Right hindlimb (tissue), 1 donor: ENCODE measurements at places on chromosomes 3 and 15.

DNA sequence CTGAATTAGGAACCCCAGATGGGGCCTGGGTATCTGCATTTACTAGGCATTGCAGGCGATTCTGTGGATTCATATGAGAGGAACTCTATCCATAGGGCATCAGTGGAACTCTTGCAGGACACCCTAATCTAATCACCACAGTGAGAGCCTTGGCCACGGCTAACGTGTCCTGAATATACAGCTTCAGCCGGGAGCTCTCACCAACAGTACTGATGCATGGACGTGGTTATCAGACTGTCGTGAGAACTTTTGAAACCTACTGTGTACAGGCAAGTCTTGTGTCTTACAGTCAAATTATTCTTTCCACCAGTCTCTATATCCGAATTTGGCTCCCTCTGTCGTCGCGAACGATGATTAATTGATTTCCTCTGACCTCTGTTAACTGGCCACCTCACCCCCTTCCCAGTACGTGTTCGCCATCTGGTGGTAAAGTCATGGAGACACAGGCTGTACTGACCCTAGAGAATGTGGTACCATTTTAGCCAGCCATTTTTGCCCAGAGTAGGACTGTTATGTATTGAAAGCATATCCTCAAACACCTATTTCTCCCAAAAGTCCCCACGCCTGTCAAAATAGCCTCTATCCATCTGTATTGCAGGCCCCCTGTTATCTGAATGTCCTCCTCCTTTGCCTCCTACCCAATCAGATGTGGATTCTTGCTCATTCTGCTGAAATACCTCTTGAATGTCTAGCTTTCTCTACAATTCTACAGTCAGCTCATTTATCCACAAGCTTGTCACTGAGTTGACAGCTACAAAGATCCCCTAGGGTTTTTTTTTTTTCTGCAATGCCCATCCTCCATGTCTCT is 39.7 kb downstream of the GLDN start:
- DNase-seq: peak; percentile 75

DNA sequence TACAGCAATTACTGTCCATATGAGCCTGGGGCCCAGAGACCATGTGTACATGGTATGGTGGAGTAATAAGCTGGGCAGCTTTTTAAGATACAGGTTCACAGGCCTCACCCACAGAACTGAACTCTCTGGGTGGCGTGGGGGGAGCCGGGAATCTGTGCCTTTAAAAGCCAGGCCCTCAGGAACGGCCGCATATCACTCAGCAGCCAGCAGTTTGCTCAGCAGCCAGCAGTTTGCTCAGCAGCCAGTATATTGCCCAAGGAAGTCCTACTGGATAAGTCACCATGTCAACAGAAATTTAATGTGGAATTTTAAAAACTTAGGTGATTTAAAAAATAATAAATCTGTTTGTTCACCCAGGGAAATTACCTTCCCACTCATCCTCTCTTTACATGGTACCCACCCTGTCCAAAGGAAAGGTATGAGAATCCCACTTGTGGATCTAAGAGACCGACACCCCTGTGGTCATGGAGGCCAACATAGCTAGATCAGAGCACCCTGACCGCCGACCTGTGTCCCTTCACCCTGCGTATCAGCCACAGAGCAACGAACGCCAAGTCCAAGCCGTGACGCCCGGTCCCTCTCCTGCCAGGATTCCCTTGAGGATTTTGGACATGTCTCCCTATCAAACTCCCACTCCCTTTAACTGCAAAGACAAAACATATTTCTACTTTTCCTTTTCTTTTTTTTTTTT is 95.7 kb upstream of the CHRM5 start:
- DNase-seq: no peak

DNA sequence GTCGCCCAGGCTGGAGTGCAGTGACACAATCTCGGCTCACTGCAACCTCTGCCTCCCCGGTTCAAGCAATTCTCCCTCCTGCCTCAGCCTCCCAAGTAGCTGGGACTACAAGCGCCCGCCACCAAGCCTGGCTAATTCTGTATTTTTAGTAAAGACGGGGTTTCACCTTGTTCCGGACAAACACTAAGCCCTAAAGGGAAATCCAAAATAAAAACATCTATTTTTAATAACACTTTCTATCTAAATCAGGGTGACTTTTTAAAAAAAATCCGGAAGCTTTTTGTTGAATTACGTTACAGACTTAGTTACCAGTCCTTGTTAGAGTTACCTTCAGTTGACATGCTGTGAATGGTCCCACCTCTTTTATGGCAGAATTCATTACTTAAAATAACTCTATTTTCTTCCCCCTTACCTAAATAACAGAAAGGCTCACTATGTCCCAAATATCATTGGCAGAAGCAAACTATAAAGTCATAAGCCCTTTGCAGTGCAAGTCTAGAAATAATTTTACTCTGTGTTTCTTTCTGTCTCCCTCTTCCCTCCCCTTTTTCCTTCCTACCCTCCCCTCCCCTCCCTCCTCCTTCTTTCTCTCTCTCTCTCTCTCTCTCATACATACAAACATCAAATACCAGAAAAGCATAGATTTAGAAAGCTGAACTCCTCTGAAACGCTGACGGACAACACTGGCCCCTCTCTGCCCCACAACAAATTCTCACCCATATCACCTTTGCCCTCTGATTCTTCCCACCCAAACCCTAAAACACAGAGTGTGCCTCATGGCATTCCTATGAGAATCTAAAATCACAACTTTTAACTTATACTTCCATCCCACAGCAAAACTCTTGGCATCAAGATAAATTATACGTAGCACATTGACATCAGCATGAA is 18.3 kb downstream of the THBS1 start:
- DNase-seq: no peak

- no peak for DNase-seq
Measured at GRCh38 chr3:69309814-69310213, 76.1 kb downstream of the FRMD4B start.
